ENCODE measurements at places on chromosomes 2 and 18.
A peak's percentile ranks its signal among the peaks of the same experiment; 100 is the strongest.

GRCh38 chr2:233090879-233091278 lies 30.7 kb downstream of the INPP5D start:
- DNase-seq, result no peak

DNA sequence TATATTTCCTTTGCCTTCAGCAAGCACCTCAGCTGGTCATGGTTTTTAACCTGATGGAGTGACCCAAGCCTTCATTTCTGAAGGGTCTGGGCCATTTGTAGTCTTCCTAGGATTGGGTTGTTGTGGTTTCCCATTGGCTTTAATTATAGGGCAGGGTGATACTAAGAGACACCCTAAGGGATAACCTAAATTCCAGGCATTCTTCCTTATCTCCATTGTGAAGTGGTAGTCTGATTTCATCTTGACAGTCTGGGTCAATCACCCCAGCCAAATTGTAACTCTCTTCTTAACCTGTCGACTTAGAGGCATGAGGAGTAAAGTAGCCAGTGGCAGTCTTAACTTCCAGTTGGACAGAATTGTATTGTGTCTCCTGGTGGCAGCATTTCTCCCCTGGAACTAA lies 30.2 kb upstream of the MEX3C start:
- no peak for DNase-seq

DNA sequence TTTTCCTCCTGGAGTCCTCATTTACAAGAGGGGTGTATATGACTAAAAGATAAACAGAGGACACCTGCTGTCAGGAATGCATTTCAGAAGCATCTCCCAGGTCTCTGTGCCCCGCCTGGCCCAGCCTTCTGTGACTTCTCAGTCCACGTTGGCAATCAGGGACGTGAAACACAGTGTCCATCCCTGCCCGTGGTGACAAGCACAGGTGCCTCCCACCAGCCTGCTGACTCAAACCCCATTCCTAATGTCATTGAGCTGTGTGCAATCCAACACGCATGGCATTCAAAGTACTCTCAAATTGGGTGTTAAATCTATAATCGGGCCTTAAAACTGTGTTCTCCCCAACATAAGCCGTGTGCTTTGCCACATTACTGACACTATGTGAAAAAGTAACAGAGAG lies 343.2 kb downstream of the EIPR1 start:
- DNase-seq, result no peak

- no peak for DNase-seq
Observed at GRCh38 chr2:119278946-119279345, 55.3 kb downstream of the STEAP3 start.

- DNase-seq, result no peak
Observed at GRCh38 chr18:72999971-73000607, 132.3 kb upstream of the NETO1 start.

DNA sequence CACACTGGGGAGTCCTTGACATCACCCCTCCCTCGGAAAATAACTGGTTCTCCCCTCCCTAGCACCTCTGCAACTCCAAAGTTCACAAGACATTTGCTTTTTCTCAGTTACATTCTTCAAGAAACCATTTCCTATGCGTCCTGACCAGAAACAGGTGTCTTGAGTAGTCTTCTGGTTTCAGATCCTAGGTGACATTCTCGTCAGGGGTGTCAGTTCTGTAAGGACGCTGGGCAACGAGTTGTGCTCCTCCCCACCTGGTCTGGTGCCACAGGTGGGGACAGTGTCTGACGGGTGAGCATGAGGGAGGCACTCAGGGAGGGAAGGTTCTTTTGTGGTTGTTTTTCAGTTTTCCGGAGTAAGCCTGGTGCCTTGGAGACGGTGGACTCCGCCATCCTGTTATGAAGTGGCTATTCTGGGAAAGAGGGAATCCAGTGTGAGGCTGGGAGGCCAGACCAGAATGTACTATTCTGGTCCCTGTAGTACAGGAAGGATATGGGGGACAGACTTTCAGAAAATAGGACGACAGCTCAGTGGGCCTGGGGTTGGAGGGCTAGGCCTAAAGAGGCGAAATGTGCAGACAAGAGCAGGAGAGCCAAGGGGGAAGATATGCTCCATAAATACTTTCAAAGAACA lies 50.6 kb downstream of the EPAS1 start:
- DNase-seq, result no peak

GRCh38 chr2:195486987-195487644 lies 169.9 kb upstream of the SLC39A10 start:
- DNase-seq, result no peak

DNA sequence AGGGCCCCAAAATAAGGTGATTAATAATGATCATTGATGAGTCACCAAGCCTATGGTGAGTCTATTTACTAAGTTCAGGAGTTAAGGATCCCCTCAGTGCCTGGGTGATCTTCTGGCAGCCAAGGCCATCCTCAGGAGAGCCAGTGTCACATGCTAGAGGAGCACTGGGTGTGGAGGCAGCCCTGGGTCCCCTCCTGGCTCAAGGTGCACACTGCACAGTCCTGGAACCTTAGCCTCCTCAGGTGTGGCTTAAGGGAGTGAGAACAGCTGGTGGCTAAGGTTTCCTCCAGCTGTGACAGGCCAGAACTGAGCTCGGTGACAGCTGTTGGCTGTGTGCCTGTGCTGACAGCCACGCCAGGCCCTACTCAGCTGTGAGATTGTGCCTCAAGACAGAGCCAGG lies 52.1 kb upstream of the ACAA2 start:
- no peak for DNase-seq

- no peak for DNase-seq
Observed at GRCh38 chr2:46299365-46300263, 2.4 kb downstream of the EPAS1 start.

- DNase-seq, result peak; percentile 71
Observed at GRCh38 chr18:52312346-52312745, 27.7 kb upstream of the DCC start.

- DNase-seq, result no peak
Observed at GRCh38 chr2:200026332-200027230, 71.2 kb downstream of the MAIP1 start.

- DNase-seq, result no peak
Observed at GRCh38 chr18:34803877-34804400, 93.8 kb downstream of the DTNA start.

GRCh38 chr18:69330385-69331005 lies 70.2 kb upstream of the DOK6 start:
- DNase-seq, result no peak

DNA sequence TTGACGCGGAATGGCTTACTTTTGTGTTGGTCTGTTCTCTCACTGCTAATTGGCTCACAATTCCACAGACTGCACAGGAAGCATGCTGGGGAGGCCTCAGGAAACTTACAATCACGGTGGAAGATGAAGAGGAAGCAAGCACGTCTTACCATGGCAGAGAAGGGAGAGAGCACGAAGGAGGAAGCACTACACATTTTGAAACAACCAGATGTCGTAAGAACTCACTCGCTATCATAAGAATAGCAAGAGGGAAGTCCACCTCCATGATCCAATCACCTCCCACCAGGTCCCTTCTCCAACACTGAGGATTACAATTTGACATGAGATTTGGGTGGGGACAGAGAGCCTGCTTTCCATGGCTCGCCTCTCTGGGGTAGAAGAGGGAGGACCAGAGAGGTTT lies 106.2 kb downstream of the KCNF1 start:
- no peak for DNase-seq

DNA sequence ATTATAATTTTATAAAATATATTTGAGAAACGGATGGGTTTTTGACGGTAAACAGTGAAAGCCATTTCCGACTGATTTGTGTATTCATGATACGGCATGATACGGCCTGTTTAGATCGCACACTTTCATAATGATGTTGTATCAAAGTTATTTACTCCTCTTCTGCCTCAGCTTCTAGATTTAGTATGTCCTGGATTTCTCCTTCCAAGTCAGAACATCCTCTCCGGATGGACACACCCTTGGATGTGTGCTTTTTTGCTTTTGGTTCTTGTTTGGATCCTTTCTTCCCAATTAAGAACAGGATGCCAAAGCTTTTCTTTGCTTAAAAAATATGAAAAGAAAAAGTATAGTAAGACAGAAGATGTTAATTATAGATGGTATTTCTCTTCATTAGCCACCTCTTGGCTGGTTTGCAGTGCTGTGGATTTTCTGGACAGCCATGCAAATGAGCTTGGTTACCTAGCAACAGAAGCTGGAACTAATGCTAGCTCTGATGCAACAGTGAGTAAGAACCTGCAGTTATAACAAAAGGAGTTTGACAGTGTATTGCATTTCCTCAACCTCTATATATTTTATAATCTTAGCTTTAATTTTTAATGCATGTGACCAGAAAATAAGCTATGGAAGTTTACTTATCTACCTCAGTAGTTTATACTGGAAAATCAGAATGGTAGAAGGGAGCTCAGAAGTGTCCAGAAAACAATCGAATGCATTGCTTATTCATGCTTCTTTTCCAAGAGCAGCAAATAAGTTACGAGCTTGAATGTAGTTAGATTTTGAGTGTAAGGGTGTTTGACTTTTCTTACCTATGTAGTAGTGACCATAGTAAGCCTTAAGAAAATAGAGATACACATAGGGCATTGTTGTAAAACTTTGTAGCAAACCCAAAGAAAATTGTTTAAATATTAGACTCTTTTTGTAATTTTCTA lies 27.9 kb downstream of the RMND5A start:
- no peak for DNase-seq

- DNase-seq, result no peak
Observed at GRCh38 chr2:84477886-84478285, 18.8 kb upstream of the SUCLG1 start.

GRCh38 chr2:109392816-109393661 lies 220.7 kb downstream of the SEPTIN10 start:
- no peak for DNase-seq

DNA sequence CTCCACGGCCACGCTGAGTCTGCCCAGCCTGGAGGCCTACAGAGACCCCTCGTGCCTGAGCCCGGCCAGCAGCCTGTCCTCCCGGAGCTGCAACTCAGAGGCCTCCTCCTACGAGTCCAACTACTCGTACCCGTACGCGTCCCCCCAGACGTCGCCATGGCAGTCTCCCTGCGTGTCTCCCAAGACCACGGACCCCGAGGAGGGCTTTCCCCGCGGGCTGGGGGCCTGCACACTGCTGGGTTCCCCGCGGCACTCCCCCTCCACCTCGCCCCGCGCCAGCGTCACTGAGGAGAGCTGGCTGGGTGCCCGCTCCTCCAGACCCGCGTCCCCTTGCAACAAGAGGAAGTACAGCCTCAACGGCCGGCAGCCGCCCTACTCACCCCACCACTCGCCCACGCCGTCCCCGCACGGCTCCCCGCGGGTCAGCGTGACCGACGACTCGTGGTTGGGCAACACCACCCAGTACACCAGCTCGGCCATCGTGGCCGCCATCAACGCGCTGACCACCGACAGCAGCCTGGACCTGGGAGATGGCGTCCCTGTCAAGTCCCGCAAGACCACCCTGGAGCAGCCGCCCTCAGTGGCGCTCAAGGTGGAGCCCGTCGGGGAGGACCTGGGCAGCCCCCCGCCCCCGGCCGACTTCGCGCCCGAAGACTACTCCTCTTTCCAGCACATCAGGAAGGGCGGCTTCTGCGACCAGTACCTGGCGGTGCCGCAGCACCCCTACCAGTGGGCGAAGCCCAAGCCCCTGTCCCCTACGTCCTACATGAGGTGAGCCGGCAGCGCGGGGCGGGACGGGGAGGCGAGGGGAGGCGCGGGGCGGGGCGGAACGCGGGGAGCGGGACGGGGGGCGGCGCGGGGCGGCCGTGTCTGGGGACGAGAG lies 15.2 kb downstream of the NFATC1 start:
- no peak for DNase-seq

Data from SHP77 (cell line).